ENCODE measurements at places on chromosomes 7 and 10.
A peak's percentile ranks its signal among the peaks of the same experiment; 100 is the strongest.

DNA sequence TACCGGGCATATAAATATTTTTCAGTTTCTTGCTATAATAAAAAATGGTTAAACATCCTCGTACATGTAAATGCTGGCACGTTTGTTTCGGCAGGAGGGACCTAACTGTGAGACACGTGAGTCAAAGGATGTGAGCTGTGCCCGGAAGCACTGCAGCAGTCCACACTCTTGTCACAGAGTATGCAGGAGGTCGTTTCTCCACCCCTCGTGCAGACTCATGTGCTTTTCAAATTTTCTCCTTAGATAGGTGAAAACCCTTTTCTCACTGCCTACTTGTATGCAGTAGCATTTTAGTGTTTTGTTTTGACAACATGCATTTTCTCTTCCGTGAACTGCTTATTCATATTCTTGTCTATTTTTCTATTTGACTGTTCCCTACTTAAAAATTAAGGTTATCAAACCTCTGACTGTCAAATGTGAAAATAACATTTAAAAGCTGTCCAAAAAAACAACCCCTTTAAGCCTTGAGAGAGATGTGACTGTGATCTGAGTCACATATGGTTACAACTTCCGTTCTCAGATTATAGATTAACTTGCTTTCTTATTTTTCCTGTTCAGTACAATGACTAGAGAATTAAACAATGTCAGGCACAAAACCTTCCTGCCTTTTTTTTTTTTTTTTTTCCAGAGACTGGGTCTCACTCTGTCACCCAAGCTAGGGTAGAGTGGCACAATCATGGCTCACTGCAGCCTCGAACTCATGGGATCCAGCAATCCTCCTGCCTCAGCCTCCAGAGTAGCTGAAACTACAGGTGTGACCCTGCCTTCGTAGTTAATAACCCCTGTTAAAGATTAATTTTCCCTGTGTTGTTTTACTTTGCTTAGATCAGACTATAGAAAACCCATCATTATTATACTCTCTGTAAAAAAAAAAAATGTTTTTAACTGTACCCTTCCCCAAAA lies 45.1 kb downstream of the DPY19L1 start:
- peak; percentile 74 for DNase-seq

DNA sequence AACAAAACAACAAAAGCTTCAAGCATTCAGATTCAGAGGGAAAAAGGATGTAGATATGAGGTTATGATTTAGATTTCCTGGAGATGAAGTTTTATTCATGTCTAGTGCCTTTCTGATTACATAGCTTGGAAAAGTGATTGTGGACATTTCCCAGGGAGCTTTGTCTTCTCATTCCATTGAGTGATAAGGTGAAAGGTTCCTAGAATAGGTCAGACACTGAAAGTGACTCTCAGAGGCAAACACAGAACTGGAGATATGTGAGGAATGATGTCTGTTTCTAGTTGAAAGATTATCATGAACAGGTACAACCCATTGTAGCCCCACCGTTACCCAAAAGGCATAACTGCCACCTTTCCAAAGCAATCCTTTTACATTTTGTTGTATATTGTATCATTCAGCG lies 179.5 kb downstream of the CDCA7L start:
- no peak for DNase-seq

- DNase-seq, result no peak
Observed at GRCh38 chr7:40598915-40599314, 464.1 kb downstream of the SUGCT start.

DNA sequence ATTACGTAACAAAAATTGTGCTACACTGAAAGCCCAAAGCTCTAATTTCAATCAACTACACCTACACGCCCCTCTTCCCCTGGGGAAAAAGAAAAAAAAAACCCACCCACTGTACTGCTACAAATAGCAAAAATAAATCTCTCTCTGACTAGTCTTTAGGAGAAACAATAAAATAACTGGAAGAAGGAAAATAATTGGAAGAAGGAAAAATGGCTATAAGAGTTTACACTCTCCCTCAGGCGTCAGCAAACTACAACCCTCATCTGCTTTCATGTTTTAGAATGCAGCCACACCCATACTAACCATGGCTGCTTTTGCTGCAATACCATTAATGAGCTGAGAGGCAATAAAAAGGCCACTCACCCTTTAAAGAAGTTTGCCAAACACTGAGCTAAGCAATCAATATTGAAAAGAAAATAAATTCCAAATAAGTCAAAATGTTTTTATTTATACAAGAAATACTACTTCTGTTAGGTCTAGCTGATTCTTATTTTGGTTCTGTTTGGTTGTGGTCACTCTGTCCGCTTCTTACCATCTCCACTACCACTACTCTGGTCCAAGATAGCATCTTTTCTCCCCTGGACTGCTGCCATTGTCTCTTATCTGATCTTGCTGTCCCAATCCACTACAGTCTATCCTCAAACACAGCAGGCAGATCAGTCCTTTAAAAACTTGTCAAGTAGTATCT lies 3.8 kb downstream of the MINDY3 start:
- DNase-seq, result no peak

DNA sequence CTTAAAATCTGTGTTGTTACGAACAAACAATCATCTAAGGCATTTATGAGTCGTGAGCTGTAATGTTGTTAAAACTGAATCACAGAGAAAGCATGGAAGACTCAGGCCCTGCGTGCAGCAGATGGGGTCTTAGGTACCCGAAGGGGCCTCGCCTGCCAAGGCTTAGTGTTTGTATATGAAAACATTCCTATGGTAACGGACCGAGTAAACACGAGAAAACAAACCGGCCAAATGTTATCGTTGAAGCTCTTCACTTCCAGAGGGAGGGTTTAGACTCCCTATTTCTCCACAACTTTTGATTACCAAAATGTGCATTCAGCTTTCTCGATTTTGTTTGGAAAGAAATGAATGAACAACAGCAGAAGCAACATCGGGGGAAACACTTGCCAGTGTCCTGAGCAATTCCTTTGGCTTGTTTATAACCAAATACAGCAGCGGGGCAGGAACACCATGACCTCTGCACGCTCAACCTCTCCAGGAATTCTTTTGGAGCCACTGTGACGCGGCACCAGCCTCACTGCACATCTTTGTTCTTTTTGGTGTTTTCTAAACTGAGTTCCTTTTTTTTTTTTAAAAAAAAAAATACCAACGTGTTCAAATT lies 121.6 kb upstream of the KLF6 start:
- DNase-seq, result no peak

- no peak for DNase-seq
Observed at GRCh38 chr7:32879460-32879859, 12.1 kb downstream of the KBTBD2 start.

- no peak for DNase-seq
Observed at GRCh38 chr10:113518415-113518814, 34.4 kb upstream of the HABP2 start.

GRCh38 chr7:82985144-82985802 lies 177.4 kb downstream of the PCLO start:
- DNase-seq, result no peak
